ENCODE measurements at places on chromosomes 4 and X.

DNA sequence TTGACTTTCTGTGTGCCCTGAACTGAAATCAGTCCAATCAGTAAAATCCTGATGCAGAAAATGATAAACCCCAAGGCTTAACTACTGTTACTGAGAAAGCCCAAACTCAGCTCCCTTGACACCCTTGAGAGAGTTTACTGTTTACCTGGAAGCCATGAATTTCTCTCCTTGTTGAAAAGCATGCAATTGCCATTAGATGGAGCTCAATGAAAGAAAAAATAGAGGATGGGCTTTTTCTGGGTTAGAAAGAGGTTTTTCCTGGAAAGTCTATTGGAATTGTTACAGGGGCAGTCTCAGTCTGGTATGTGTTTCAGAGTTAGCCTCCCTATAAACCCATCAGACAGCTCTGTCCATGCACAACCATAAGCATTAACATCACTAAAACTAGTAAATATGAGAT lies 66.4 kb upstream of the C4orf54 start:
- no peak for DNase-seq

GRCh38 chr4:168870004-168870403 lies 140.1 kb downstream of the CBR4 start:
- DNase-seq, result no peak

DNA sequence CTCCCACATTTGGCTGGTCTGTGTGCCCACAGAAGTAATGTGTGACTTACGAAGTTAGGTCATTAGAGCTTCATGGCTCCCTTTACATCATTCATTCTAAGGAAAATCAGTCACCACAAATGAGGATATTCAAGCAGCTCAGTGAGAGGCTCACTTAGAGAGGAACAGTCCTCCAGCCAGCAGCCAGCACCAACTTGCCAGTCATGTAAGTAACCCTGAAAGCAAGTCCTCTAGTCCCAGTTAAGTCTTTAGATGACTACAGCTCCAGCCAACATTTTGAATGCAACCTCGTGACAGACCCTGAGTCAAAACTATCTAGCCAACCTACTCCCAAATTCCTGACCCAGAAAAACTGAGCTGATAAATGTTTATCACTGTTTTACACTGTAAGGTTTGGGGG lies 71.3 kb downstream of the LRBA start:
- DNase-seq, result no peak

- DNase-seq, result no peak
Observed at GRCh38 chrX:66399273-66399672, 235.2 kb downstream of the HEPH start.

GRCh38 chr4:88802585-88803286 lies 105.1 kb upstream of the NAP1L5 start:
- no peak for DNase-seq

- DNase-seq, result no peak
Observed at GRCh38 chr4:158234671-158235070, 24.4 kb downstream of the TMEM144 start.

- peak; percentile 26 for DNase-seq
Observed at GRCh38 chr4:170259631-170260153, 169.9 kb upstream of the AADAT start.

GRCh38 chrX:134544135-134544512 lies 84.2 kb downstream of the HPRT1 start:
- no peak for DNase-seq

GRCh38 chrX:153885208-153885787 lies 675 bp downstream of the L1CAM start:
- no peak for DNase-seq

DNA sequence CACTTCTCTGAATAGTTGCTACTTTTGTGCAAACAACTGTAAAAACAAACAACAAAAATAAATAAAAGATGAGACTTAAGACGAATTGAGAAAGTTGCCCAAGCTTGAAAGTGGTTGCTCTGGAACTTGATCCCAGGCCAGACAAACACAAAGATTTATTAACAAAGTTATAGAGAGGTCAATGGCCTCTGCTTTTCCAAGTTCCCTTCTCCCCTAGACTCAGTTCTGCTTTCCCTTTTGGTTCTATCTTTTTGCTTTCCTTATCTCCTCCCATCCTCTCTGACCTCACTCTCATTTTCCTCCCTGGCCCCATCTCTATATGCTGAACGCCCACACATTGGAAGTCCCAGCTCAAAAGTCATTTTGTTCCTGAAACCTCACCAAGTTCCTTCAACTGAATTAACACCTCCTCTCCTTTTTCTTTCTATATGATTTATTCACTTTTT lies 82.7 kb downstream of the MXRA5 start:
- DNase-seq, result no peak

- DNase-seq, result no peak
Observed at GRCh38 chr4:187491959-187492358, 503.6 kb upstream of the ZFP42 start.

- DNase-seq, result no peak
Observed at GRCh38 chr4:170008371-170008770, 17.8 kb downstream of the MFAP3L start.

DNA sequence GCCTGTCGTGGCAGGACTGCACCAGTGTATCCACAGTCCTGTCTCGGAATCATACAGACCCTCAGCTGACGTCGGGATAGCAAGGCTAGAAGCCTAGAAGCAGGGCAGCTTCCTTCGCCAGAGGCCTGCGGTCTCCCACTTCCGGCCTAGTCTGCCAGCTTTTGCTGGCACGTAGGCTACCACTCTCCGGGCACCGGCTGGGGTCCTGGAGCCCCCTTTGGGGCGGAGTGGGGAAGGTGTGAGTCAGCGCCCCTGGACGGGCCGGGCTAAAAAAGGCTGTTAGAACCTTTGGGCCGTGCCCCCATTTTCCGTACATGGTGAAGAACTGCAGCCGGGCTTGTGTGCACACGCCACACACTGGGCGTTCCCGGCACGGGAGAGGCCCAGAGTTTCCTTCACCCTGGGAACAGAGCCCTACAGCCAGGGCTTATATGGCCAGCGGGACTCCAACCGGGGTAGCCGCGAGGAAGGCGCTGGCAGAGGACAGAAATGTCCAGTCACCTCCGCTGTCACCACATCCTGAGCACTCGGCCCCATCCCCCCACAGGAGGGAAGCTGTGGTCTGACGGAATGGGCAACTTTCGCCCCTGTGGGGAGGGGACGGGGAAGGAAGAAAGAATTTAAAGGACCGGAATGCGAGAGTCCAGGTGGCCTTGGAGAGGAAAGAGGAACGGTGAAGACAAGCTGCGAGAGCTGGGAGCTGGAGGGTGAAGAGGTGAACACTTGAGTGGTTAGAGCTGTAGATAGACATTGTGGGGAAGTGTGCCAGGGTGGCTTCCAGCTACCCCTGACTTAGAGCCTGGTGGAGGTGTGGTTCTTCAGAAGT lies 4.6 kb downstream of the MAGIX start:
- peak; percentile 77 for DNase-seq

- no peak for DNase-seq
Observed at GRCh38 chrX:39729981-39730661, 367.6 kb downstream of the BCOR start.

- no peak for DNase-seq
Observed at GRCh38 chr4:156472624-156473023, 499.0 kb downstream of the PDGFC start.

DNA sequence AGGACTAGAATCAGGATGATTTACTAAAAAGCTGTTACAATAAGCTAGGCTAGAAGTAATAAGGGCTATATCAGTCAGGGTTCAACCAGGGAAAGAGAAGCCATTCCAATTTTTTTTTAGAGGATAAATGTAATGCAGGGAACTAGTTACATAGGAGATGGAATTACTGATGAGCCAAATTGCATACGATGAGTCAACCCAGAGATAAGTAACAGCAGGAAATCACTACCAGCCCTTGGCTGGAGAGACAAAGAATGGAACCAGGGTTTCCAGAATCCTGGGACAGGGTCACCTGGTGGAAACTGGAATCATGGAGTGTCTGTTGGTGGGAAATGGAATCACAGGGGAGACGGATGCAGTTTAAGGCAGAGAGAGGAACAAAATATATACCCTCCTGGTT lies 13.1 kb upstream of the MAGEA4 start:
- no peak for DNase-seq

DNA sequence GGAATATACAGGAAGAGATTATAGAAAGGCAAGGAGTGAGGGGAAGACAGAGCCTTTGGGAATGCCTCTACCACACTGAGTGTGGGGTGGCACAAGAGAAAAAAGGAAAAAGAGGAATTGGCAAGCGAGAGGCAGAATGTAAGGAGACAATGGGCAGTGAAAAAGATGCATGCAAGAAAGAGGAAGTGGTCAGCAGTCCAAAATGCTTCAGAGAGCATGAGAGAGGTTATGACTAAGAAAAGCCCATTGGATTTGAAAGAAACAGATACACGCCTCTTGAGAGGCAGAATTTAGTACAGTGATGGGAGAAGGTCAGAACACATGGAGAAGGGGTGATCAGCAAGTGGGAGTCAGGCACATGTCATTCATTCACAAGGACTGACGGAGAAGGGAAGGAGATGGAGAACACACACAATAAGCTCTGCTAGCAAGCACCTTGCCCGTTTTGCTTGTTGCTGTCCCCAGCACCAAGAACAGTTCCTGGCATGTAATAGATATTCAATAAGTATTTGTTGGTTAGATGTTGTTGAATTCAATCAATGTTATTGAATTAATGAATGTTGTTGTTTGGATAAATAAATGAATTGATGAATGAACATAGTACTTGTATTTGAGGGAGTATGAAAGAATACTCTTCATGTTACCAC lies 6.3 kb downstream of the DCHS2 start:
- DNase-seq, result no peak

Measured in ovary (tissue), 10 donors.